ENCODE measurements at places on chromosomes 1 and 21.

DNA sequence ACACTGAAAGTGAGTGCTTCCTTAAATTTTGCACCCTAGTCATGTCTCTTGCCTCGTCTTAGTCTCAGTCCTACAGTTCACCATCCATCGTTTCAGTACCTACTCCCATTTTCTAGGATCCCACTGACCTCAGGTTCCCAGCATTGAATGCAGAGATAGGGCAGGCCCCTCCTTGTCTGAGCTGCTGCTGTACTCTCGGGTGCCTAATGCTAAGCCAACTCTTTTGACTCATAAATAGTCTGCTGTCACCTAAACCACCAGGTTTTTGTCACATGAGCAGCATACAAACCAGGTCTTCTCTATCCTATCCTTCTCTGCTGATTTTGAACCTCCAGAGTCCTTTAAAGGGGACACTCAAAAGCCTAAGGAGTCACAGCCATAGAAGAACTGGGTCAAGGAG is 3.0 kb downstream of the ARHGAP30 start:
- no peak for DNase-seq

DNA sequence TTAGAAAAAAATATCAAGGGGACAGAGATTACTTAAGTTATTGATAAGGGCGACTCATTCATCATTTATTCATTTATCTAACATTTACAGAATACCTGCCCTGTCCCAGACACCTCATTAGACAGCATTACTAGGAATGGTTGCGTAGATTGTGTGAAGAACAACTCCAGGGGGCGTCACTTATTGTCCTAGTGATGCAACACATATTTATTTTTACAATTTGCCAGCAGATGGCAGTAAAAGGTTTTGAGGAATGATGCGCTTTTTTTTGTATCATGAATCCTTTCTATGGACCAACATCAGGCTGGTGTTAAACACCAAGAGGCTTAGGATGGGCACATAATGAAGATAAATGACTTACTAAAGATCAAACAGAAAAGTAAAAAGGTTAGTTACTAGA is 5.5 kb downstream of the NCAM2 start:
- DNase-seq = no peak

DNA sequence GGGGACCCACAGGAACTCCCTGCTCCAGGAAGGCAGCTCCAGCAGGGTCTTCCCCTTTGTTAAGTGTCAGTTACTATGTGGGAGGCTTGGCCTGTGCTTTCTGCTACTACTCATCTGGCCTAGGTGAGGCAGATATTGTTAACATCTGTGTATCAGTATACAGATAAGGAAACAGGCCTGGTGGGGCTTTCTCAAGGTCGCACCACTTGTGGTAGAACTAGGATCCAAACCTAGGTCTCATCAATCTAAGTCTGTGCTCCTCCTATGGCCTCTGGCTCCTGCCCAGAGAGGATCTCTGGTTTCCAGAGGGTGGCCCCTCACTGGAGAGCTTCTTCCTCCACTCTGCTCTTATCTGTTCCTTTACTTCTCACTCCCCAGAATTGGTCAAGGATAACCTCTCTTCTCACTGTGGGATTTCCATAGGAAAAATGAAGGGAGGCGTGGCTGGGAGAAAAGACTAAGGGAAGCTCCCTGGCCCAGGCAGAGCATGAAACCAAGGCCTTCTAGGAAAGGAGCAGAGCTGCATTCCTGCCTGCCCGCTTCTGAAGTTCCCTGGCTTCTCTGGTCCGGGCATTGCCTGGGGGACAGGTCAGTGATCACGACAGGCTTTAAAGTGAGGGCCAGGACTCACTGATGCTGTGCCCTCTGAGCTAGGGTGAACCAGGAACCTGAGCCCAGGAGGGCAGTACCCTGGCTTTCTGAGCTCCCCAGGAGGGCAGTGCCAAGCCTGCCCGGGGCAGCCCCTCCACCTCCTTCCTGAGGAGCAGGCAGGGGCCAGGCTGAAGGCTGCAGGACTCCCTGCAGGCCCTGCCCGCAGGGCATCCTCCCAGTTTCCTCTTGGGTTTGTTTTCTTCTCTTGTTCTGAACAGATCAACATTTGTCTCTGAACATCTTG is 5.8 kb downstream of the KCNC4 start:
- no peak for DNase-seq

DNA sequence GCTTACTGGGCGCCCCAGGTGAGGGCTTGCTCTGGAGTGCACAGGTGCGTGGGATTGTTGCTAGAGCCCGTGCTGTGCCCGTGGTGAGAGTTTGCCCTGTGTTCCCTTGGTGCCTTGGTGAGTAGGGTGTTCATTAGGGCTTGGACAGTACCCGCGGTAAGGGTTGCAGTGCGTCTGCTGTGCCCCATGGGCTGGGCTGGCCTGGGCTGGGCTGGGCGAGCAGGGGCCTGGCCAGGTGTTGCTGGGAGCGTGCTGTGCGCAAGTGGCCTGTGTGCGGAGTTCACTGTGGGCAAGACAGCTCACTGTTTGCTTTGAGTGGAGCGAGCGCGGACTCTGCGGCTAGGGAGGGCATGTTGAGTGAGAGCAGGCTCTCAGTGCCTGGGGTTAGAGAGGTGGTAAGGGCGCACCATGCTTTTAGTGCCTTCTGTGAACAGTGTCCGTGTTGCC is 725 bp downstream of the CR1L start:
- no peak for DNase-seq

DNA sequence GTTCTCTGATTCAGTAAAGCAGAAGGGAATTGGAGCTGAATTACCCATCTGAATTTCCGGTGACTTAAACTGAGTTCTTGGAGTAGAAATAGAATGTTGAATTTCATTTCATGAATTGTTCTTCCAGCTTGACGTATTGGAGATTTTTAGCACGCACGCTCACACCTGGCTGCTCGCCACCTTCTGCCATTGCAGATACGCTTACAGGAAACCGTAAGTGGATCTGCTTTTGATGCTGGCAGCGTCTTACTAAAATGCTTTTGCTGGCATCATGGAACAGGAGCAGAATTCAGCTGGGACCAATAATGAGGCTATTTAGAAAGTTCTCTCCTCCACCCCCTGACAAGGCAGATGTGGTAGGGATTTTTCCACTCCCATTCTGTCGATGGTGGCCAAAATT is 17.7 kb upstream of the ELAVL4 start:
- no peak for DNase-seq

DNA sequence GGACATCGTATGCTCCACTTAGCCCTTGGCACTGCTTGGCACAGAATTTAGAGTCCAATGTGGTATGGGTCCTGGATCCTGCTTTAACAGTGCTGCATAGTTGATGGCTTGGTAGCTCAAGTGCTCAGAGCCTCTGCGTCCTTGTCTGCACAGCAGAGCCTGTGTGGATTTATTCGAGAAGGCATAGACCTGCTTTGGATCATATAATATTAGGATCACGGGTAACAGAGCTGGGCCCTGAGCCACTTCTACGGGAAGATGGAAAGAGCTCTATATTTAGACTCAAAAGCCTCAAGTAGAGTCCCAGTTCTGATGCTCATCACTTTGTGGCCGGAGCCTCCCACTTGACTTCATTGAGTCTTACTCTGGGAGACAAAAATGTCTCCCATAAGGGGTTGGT is 164.4 kb upstream of the EDN2 start:
- no peak for DNase-seq

- no peak for DNase-seq
These were observed 1.9 kb upstream of the TMEM35B start for GRCh38 chr1:34987018-34987417.

DNA sequence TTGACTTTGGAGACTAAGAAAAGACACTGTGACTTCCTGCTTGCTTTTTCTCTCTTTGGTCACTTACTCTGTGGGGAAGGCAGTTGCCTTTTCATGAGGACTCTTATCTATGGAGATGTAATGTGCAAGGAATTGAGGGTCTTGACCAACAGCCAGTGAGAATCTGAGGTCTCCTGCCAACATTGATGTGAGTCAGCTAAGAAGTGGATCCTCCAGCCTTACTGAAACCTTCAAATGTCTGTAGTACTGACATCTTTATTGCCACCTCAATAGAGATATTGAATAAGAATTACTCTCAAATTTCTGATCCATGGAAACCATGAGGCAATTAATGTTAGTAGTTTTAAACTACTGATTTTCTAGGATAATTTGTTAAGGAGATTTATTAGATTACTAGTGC is 598.4 kb downstream of the ADGRL2 start:
- DNase-seq = no peak

DNA sequence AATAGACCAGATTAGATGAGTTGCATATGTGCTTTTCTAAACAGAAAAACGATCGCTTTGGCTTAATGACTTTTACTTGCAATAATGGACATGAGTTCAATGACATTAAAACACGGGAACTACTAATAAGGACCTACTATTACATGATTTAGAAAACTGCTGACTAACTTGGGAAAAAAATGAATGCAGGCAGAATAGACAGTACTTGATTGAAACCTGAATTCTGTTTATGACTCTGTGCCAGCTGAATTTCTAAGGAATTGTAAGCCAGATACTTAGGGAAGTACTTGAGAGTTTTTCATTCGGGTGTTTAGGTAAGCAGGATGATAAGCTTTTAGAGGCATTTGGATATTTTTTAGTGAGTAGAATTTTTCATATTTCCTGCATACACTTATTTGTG is 12.0 kb downstream of the ADGRL2 start:
- DNase-seq = no peak

GRCh38 chr1:29117381-29117780 is 6.3 kb downstream of the TMEM200B start:
- no peak for DNase-seq

DNA sequence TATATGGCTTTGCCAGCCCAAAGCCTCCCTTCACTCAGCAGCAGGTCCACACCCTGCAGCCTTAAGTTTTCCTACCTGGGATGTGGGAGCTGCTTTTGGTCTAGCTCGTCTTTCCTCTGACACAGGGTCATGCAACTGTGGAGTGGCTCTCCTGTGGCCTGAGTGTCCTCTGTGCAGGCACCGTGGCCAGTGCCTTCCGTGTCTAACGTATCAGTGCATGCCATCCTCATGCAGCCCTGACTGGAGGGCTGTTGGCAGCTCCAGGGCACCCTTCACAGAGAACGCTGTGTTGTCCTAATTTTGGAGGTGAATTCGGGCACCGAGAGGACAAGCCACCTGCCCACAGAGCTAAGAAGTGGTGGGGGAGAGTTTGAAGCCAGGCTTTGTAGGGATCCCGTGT is 25.7 kb upstream of the C1orf174 start:
- DNase-seq = no peak

DNA sequence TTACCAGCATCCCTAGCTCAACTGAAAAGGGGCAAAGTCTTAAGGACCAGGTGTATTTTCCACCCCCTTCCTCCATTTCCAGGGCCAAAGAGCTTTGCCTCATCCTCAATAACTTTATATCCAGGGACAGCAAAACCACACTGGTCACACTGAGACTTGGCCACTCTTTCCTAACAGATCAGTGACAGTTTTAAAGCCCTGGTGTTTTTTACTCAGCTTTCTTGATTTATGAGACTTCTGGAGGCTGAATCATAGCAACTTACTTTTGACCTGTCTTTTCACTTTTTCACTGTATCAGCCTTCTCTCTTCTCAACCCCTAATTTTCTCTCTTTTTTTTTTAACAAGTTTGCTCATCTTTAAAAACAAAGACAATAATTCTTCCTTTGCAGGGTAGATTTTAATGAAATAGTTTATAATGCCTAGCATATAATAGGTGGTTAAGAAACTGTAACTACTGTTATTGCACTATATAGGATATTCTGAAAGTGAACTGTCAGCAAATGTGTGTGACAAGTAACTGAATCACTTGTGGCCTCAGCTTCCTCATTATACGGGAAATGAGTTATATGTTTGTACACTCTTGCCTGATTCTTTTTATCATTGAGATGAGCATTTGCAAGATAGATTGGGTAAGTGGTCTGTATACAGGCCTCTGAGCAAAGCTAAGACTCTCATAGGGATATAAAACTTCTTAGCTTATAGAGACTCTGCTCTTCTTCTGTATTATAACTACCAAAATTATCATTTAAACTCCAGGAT is 19.7 kb upstream of the DYNLT5 start:
- no peak for DNase-seq

DNA sequence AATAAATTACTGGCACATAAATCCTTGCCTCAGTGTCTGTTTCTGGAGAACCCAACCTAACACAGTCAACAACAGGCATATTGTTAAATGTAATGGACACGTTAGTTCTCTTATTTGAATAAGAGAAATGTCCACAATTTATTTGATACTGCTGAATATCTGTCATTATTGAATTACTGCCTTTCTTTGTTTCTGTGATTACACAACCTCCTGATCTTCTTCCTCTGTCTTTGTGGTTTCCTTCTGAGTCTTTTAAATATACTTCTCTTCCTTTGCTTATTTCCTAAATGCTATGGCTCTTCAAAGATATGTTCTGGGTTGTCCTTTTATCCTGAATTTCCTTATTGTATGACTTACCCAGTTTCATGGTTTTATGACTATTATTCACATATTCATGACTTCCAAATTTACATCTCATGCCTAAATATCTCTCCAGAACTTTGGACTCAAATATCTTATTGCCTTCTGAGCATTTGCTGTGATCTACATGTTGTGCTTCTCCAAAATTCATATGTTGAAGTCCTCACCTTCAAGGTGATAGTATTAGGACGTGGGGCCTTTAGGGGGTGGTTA is 39.9 kb downstream of the MSH4 start:
- DNase-seq = no peak

GRCh38 chr1:16340673-16341072 is 11.6 kb downstream of the FBXO42 start:
- DNase-seq = no peak

- no peak for DNase-seq
These were observed 165.3 kb downstream of the GRIK3 start for GRCh38 chr1:36869054-36869453.

GRCh38 chr1:8989821-8990220 is 36.4 kb downstream of the SLC2A7 start:
- no peak for DNase-seq

- no peak for DNase-seq
These were observed 19.8 kb downstream of the PRMT2 start for GRCh38 chr21:46655230-46655629.

GRCh38 chr1:220809704-220810103 is 23.0 kb downstream of the MTARC1 start:
- no peak for DNase-seq

DNA sequence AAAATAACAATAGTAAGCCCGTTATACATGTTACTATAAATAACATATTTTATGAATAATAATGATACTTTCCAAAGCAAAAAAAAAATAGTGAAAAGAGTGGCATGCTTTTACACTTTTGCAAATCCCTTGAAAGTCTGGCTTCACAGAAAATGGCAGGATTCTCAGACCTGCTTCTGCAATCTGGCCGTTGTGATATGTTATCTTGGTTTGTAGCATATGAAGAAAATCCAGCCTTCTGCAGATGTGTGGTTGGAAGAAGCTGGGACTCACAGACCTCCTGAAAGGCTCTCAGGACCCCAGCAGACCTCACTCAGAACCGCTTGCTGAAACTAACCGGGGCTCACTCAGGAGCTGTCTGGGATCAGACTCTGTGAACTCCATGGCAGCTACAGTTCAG is 256.0 kb upstream of the TMEM51 start:
- DNase-seq = no peak
